ENCODE measurements at places on chromosomes 6 and 20.

DNA sequence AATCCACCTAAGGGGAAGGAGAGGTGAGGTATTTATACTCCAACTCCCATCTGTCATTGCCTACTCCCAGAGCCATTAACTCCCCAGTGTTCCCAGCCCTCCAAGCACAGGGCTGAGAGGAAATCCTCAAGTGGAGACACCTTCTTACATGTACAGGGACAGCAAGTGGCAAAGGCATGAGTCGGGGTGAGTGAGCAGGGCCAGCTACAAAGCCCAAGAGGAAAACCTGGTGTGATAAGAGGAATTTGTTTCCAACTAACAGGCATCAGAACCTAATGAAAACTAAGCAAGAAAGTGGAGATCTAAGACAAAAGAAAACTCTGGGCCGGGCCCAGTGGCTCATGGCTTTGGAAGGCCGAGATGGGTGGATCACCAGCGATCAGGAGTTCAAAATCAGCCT, 70.0 kb upstream of the SRSF6 start:
- no peak for DNase-seq

GRCh38 chr6:127456465-127456864, 2.7 kb downstream of the KIAA0408 start:
- no peak for DNase-seq

DNA sequence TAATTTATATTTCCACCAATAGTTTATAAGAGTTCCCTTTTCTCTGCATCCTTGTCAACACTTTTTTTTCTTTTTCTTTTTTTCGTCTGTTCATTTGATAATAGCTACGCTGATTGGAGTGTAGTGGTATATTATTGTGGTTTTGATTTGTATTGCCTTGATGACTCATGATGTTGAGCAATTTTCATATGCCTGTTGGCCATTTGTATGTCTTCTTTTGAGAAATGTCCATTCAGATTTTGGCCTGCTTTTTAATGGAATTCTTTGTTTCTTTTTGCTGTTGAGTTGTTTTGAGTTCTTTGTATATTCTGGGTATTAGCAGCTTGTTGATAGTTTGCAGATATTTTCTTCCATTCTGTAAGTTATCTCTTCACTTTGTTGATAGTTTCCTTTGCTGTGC, 773.4 kb downstream of the KIF16B start:
- DNase-seq, result no peak

DNA sequence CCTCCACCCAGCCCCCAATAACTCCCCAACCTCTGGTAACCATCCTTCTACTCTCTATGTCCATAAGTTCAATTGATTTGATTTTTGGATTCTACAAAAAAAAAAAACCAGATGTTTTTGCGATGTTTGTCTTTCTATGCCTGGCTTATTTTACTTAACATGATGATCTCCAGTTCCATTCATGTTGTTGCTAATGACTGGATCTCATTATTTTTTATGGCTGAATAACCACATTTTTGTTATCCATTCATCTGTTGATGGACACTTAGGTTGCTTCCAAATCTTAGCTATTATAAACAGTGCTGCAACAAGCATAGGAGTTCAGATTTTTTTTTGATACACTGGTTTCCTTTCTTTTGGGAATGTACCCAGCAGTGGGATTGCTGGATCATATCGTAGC, 98.8 kb downstream of the LYRM2 start:
- DNase-seq, result no peak

GRCh38 chr6:87391334-87391733, 16.4 kb upstream of the CFAP206 start:
- peak; percentile 38 for DNase-seq

- no peak for DNase-seq
These were observed 23.3 kb upstream of the NHSL1 start for GRCh38 chr6:138522611-138523010.

GRCh38 chr20:52852714-52853113, 119.4 kb upstream of the TSHZ2 start:
- no peak for DNase-seq

- no peak for DNase-seq
These were observed 420.1 kb upstream of the BTBD3 start for GRCh38 chr20:11497545-11497944.

- peak; percentile 54 for DNase-seq
These were observed 25.6 kb upstream of the NOX3 start for GRCh38 chr6:155481215-155481614.

DNA sequence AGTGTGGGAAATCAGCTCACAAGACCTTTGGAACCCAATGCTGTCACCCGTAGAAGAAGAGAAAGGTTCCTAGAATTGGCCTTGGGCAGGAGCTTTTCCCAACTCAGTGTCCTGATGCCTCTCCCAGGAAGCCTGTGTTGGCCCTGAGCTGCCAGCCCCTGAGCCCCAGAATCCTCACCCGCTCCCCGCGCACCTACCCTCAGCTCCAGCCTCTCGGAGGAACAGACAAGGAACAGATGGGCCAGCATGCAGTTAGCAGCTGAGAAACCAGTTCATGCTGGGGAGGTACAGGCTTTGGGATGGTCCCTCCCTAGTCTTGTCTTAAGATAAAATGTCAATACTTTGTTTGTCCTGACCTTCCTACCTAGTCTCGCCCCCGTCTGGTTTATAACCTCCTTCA, 121.9 kb upstream of the CDH4 start:
- no peak for DNase-seq

GRCh38 chr6:111683749-111684267, 78.1 kb upstream of the TRAF3IP2 start:
- DNase-seq, result peak; percentile 83

- DNase-seq, result no peak
These were observed 108.7 kb downstream of the FYN start for GRCh38 chr6:111764238-111765175.

GRCh38 chr20:23079016-23079351, 7.1 kb downstream of the CD93 start:
- no peak for DNase-seq

GRCh38 chr6:148968771-148969602, 222.2 kb downstream of the UST start:
- peak; percentile 31 for DNase-seq

DNA sequence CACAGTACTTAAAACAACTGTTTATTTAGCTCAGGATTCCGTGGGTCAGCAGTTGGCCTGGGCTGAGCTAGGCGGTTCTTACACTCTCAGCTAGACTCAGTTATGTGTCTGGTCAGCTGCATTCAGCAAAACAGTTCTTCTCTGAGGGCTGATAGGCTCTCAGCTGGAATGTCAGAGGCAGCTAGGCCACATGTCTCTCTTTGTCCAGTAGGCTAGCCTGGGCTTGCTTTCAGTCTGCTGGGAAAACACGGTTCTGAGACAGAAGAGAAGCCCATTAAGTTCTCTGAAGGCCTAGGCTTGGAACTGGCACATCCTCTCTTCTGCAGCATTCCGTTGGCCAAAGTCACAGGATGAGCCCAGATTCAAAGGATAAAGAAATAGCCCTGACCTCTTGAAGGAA, 65.6 kb downstream of the TULP4 start:
- peak; percentile 37 for DNase-seq

- no peak for DNase-seq
These were observed 49.2 kb downstream of the EFCAB8 start for GRCh38 chr20:32907886-32908285.

DNA sequence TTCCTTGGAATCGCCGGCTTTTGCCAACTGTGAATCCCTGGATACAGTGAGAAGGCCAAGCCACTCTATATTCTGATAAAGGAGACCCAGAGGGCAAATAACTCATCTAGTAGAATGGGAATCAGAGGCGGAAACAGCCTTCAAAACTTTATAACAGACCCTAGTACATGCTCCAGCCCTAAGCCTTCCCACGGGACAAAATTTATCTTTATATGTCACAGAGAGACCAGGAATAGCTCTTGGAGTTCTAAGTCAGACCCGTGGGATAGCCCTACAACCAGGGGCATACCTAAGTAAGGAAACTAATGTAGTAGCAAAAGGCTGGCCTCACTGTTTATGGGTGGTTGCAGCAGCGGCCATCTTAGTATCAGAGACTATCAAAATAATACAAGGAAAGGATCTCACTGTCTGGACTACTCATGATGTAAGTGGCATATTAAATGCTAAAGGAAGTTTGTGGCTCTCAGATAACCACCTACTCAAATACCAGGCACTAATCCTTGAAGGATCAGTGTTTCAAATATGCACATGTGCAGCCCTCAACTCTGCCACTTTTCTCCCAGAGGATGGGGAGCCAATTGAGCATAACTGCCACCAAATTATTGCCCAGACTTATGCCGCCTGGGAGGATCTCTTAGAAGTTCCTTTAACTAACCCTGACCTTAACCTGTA, 29.5 kb downstream of the CEP85L start:
- no peak for DNase-seq

DNA sequence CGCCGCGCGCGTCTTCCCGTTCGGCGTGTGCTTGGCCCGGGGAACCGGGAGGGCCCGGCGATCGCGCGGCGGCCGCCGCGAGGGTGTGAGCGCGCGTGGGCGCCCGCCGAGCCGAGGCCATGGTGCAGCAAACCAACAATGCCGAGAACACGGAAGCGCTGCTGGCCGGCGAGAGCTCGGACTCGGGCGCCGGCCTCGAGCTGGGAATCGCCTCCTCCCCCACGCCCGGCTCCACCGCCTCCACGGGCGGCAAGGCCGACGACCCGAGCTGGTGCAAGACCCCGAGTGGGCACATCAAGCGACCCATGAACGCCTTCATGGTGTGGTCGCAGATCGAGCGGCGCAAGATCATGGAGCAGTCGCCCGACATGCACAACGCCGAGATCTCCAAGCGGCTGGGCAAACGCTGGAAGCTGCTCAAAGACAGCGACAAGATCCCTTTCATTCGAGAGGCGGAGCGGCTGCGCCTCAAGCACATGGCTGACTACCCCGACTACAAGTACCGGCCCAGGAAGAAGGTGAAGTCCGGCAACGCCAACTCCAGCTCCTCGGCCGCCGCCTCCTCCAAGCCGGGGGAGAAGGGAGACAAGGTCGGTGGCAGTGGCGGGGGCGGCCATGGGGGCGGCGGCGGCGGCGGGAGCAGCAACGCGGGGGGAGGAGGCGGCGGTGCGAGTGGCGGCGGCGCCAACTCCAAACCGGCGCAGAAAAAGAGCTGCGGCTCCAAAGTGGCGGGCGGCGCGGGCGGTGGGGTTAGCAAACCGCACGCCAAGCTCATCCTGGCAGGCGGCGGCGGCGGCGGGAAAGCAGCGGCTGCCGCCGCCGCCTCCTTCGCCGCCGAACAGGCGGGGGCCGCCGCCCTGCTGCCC, 1.1 kb downstream of the SOX4 start:
- peak; percentile 48 for DNase-seq

- no peak for DNase-seq
These were observed 18.2 kb upstream of the HDGFL1 start for GRCh38 chr6:22550971-22551670.

GRCh38 chr6:151975795-151976194, 168.3 kb downstream of the ESR1 start:
- DNase-seq, result no peak

DNA sequence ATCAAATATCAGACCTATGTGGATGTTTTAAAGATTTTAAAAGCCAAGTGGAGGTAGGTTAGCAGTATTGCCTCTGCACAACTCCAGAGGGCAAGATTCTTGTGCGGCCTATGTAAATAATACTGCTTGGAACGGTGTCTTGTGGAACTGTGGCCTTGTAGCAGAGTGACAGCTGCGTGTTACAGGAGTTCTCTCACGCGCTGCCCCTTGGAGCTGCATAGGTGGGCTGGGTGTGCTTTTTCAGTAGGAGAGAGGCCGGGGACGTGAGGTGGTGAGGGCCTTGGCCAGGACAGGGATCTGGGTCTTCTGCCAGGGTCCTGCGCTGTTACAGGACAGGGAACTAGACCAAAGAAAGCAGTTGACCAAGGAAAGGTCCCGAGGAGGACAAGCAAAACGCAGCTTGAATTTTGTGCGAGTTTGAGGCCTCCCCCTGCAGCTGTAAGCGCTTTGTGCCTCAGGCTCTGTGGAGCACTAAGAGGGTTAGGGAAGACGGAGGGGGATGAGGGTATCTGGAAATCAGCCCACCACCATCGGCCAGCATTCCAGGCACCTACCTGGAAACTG, 1.5 kb downstream of the TMEM181 start:
- DNase-seq, result no peak

DNA sequence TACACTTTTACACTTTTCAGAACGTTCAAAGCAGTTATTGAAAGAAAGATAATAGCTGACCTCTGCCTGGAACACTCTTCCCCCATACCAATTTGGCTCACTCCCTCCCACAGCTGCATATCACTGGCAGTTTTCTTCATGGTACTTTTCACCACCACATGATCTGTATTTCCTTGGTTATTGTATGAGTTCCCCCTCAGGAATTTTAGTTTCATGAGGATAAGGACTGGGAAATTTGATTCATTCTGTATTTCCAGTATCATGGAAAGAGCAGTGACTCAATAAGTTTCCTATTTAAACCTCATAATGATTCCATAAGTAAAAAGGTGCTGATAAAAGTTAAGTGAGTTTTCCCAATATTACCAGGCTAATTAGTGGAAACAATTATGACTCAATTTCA, 16.0 kb downstream of the HTR1B start:
- no peak for DNase-seq

GRCh38 chr6:98931696-98932095, 16.1 kb downstream of the FBXL4 start:
- no peak for DNase-seq

GRCh38 chr6:42113936-42114636, 28.3 kb downstream of the C6orf132 start:
- DNase-seq, result no peak

- no peak for DNase-seq
These were observed 54.4 kb upstream of the SIRPG start for GRCh38 chr20:1711826-1712601.

GRCh38 chr6:31087494-31088089, 24.8 kb downstream of the C6orf15 start:
- peak; percentile 94 for DNase-seq

DNA sequence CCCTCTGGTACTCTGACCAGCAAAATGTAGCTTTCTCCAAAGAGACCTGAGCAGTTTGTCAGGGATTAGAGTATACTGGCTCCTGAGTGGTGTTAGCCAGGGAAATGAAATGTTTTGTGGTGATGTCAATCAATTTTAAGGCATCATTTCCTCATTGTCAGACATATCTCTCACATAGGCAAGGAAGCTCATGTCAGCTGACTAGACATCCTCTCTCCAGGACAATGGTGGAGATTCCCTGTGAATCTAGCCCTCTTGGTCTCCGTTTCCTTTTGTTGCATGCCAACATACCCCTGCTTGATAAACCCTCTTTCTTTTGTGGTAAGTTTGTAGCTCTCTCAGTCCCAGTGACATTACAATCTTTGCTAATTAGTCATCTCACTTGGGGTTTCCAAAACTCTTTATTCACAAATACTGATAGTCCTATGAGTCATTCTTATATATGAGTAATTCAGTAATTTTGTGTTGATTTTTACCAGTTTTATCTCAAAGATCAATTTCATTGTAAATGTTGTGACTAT, 135.6 kb upstream of the PTPRK start:
- peak; percentile 90 for DNase-seq

- peak; percentile 27 for DNase-seq
These were observed 146.9 kb upstream of the SGK1 start for GRCh38 chr6:134464690-134465411.

Data from AG08395 (cell line).